Hippocampal formation (tissue), 2 donors: ENCODE measurements at places on chromosomes 4 and X.

GRCh38 chr4:5618051-5618960, 90.1 kb downstream of the EVC2 start:
- no peak for DNase-seq

DNA sequence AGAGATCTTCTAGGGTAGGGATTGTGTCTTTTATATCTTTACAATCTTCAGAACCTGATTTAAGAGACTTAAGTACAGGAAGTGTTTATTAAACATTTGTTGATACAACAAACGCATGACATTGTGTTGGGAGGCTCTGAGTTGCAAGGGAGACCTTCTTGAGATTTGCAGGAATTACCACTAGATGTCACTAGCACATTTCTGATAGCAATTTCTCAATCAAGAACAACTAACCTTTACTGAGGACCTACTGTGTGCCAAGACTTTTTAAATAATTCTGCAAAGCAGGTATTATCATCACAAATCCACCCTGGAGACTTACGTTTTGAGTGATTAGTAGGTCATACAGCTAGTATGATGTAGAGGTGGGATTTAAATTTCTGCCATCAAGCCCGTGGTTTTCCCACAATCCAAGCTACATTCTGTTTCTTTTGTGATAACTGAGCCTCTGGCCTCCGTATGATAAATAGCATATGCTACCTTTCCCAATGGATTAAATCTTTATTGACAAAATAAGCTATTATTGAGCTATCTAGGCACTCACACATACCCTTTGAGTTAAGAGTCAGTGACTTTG, 986.0 kb downstream of the CCSER1 start:
- no peak for DNase-seq

- DNase-seq = no peak
These were observed 759.8 kb downstream of the CENPC start for GRCh38 chr4:66785479-66785878.

GRCh38 chr4:4480205-4480604, 61.6 kb downstream of the STX18 start:
- no peak for DNase-seq

GRCh38 chr4:168484626-168485025, 4.3 kb upstream of the DDX60L start:
- no peak for DNase-seq

DNA sequence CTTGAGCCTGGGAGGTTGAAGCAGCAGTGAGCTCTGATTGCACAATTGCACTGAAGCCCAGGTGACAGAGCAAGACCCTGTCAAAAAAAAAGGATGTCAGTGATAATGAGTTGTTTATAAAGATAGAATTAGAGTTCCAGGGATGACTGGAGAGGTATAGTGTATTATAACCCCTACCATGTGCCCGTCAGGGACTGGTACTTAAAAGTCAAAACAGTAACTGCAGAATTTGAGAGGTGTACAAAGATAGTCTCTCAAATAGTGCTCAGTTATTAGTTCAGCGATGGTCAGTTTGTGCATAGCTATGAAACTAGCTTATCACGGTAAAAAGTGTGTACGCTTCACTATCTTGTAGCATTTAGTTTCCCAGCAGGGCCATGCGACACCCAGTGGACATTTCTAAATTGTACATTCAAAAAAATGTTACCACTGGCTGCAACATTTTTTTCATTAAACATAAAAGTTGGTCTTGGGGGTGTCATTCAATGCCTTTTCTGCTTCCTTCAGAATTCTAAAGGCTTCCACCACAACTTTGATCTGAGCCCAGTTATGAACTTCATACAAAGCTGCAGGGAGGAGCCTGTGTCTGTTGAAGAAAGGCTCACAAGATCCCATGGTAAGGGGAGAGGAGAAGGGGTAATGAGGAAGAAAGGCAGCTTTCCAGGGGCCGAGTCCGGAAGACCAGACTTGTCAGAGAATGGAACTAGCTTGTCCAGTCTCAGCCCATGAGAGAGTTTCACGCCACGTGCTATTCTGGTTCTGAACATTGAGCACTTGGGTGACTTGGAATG, 9.2 kb upstream of the GYG2 start:
- DNase-seq = no peak

DNA sequence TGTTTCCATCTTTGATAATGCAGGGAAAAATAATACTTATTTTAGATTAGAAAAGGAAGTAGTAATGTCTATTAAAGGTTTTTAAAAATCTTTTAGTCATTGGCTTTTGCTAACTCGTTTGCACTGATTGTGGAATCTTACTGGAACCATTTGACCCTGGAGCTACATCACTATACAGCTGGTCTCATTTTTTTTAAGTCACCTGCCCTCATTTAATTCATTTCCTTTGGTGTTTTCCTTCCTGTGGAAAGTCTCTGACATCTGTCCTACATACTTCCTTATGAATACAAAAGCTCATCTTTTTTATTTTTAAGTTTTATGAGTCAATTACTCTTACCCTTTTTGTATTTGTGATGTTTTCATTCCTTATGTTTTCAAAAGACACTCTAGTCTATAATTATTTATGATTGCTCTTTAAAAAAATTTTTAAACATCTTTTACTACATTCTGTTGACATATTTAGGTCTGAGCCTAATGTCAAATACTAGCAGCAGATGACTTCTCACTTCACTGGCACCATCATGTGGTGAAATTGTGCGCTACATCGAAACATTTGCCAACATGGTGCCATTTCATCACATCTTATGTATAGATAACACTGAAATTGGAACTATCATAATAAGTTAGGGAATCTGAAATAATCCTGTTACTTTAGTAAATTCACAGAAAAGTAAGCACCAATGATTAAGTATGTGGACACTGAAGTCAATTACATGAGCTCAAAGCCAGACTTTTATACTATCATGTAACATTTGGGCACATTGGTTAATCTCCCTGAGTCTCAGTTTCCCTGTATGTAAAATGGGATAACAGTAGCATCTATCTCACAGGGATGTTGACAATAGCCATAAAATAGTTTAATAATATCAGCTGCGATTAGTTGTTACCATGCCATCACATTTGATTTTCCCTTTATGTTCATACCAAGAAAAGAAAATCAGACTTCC, 9.4 kb upstream of the MMAA start:
- peak; percentile 15 for DNase-seq

- no peak for DNase-seq
These were observed 107.6 kb downstream of the LARP1B start for GRCh38 chr4:128168701-128169100.

DNA sequence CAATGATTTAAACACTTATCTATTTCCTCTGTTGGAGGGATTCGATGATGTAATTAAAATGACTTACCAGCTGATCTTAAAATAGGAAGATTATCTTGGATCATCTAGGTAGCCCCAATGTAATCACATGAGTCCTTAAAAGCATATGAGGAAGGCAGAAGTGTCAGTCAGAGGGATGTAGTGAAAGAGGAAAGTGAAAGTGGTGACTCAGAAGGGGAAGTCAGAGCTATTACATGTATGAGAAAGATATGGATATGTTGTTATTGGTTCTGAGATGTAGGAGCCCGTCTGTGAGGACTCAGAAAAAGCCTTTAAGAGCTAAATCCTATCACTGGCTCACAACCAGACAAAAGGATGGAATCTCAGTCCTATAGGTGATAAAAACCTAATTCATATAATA, 456.4 kb downstream of the DACH2 start:
- no peak for DNase-seq

- DNase-seq = peak; percentile 32
These were observed 1.5 kb downstream of the USP51 start for GRCh38 chrX:55488006-55488592.

- no peak for DNase-seq
These were observed 762 bp downstream of the PIGA start for GRCh38 chrX:15334561-15334960.

GRCh38 chr4:153221783-153222706, 17.8 kb downstream of the TRIM2 start:
- DNase-seq = peak; percentile 55

- no peak for DNase-seq
These were observed 629.7 kb downstream of the STIM2 start for GRCh38 chr4:27490315-27490714.

GRCh38 chrX:20265726-20266681, 705 bp downstream of the RPS6KA3 start:
- DNase-seq = peak; percentile 1

GRCh38 chr4:80646061-80646460, 310.5 kb downstream of the CFAP299 start:
- no peak for DNase-seq

GRCh38 chrX:23373129-23373804, 38.6 kb downstream of the PTCHD1 start:
- DNase-seq = no peak

DNA sequence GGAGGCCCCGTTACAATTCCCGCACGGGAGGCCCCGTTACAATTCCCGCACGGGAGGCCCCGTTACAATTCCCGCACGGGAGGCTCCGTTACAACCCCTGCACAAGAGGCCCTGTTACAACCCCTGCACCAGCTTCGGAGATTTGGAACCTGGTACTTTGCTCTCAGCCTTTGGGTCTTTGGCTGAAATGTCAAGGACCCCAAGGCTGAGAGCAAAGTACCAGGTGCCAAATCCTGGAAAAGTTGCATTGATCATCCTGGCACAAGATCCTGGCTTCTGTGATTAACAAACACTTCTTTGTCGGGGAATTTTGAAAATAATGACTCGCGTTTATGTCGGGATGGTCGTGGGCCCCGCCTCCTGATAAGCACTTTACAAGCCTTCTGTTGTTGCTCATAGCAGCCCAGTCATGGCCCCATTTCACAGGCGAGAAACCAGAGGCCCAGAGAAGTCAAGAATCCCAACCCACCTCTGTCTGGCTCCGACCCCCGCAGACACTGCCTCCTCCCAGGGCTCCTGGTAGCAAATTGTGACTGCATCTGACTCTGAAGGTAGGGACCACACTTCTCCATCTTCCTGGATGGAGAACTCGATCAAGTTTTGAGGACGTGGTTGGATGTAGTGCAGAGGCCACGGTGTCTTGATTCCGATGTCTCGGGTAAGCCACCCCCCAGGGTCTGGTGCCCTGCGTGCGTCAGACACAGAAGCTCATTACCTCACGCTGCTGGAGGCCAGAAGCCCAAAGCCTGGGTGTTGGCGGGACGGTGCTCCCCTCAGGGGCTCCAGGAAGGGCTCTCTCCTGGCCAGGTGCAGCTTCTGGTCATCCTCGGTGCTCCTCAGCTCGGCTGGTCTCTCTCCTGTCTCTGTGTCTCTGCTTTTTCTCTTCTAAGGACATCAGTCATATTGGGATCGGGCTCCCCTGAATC, 60.3 kb downstream of the ADRA2C start:
- DNase-seq = no peak

DNA sequence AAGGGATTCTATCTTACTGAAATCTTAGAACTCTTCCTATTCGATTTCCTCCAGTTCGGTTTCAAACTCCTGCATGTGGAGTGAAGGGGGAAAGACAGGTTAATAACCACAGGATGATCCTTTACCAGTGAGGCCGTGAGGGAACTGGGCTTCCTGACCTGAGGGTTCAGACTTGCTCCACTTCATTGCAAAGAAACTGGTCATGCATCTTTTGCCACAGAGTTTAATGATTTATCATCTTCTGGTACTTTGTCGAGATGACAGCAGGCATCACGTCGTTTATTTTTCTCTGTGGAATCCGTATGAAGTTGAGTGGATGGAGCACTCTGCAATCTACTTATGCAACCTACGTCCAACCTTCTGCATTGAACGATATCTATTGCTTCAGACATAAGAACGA, 145.9 kb upstream of the NLGN4X start:
- DNase-seq = no peak

GRCh38 chr4:149902242-149902641, 86.6 kb upstream of the IQCM start:
- no peak for DNase-seq

- DNase-seq = no peak
These were observed 15.0 kb upstream of the UBE2D3 start for GRCh38 chr4:102842367-102842766.

GRCh38 chr4:48380583-48381167, 39.3 kb downstream of the SLAIN2 start:
- DNase-seq = no peak

DNA sequence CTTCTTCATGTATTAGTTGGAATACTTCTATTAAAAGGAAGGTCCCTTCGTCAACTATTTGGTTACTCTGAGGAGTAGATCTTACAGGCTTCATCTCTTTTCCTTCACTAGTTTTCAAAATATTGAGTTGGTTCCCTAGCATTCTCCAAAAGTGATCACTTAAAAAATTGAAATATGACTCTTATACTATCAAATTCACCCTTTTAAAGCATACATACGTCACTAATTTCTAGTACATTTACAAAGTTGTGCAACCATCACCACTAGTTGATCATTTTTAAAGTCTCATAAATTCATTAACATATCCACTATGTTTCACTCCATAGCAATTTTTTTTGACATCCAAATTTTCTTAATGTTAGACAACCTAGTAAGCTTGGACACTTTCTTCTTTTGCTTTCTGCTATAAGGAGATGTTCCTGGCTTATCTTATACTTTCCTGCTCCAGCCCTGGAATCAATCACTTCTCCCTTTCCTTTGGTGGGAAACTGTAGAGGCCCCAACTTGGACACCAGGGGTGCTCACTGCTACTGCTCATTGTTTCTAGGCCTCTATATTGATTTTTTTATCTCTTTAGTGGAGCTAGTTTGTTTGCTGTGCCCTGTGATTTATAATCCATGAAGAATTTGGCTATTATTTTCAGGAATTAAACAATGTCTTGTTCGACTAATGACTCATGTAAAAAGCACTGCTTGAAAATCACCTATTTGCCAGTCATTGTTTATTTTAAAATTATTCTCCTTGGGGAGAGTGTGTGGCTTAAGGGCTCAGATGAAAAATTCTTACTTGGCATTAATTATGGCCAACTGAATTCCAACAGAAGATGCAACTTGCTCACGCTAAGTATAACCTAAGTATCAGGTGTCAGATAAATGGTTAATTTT, 4.0 kb upstream of the ZFX start:
- no peak for DNase-seq

GRCh38 chr4:188175288-188175687, 36.0 kb downstream of the TRIML1 start:
- no peak for DNase-seq

DNA sequence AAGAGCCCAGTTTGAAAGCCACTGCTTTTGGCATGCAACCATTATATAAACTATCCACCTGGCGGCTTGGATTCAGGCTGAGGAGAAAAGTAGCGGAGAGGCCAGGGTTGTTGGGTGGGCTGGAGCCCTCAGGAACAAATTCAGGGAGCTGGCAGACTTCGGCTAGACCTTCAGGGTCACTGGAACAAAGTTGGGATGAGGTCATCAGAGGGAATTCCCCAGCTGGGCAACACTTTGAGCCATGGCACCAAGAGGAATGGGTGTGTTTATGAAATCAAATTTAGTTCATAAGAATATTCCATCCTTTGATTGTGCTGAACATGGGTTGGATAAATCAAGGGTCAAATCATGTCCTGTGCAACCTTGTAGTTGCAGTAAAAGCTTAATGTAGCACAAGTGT, 22.0 kb downstream of the MTMR1 start:
- DNase-seq = no peak
